Large intestine (tissue), 12 donors: ENCODE measurements at places on chromosomes 5 and 9. TPM values are rescaled to one million over a fixed set of nuclear protein-coding genes. Genes with fewer than 3 reads are reported as not detected.

DNA sequence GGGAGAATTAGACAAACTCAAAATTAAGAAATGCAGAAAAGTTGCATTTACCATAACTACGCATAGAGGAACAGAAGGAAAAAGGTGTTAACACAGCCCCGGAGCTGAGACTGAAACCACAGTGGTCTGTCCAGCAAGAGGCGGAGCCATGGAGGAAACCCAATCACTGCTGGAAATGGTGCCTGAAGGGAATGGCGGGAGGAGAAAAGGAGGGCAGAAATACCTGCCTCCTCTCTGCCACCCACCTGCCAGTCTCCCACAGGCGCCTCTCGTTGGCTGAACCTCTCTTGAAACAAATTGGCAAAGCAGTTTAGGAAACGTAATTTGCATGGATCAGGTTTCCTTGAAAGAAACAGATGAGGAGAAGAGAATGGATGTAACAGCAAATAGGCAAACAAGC is 9.7 kb upstream of the PRKACG start:
- DNase-seq: no peak

DNA sequence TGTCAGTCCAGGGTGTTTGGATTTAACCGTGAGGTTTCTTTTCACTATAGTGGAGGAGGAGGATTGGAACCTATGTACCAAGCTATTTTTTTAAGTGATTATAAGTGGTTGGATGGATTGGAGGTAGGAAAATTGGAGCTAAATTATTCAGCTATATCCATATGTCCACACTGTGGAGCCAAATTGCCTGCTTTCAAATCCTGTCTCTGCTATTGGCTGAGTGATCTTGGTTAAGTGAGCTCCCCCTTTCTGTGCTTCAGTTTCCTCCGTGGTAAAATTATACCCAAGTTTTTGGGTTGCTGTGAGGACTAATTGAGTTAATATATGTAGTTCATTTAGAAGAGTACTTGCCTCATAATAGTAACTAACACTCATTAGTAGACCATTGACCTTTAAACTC is 2.5 kb downstream of the CENPP start:
- peak; percentile 10 for DNase-seq

DNA sequence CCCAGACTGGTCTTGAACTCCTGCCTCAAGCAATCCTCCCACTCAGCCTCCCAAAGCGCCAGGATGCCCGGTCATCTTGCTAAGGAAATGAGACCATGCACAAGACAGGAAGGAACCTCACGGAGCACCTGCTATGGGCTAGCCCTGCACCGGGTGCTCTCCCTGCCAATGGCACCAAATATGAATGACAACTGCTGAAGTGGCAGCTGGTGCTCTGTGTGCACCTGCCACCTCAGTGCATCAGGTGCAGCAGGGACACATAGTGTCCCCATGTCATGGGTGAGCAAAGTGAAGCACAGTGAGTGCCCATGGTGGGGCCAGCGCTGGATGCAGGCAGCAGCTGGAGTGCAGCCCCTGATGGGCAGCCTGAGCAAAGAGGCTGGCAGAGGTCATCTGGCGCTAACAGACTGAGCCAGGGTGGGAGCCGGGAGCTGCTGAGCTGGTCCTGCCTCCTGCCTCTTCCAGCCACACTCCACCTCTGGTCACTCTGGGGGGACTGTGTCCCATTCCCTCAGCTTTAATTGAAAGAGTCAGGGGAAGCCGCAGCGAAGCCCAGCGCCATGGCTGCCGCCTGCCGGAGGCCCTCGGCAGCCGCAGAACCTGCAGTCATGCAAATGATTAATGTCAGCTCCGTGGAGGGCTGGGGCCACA is 46.4 kb downstream of the BARX1 start:
- no peak for DNase-seq

Gene SLC12A7
- 76.6 TPM for polyA plus RNA-seq
